ENCODE measurements at places on chromosomes 4 and X.

DNA sequence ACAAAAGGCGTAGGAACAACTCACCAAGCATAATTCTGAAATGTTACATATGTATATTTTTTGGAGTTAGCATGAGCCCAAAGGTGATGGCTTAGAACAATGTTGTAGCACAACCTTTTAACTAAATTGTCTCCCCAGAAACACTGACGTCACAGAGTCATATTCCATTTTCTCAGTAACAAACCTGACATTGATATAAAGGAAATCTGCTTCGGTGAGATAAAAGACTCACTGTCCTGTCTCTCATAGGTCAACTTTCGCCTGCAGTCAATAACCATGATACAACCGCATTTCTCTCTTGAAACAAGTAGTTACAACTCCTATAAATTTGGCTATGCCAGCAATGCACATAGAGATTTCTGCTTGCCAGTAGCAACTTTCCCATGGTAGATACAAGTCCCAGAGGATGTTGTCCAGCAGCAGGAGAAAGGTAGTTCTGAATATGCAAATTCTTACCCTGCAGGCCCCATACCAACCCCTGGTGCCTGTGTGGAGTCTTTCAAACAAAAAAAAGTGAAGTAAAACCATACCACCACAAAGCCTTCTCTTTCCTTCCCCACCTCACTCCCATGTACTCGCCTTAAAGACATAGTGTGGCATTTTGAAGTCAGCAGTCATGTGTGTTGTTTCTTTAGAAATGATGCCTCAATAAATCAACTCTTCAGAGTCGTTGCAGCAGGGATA lies 47.9 kb downstream of the MTM1 start:
- H3K4me3 ChIP-seq = no peak overlapping the region
- DNase-seq = no peak
- H3K4me1 ChIP-seq = peaks cover 4% of the 10 kb centered on the region

DNA sequence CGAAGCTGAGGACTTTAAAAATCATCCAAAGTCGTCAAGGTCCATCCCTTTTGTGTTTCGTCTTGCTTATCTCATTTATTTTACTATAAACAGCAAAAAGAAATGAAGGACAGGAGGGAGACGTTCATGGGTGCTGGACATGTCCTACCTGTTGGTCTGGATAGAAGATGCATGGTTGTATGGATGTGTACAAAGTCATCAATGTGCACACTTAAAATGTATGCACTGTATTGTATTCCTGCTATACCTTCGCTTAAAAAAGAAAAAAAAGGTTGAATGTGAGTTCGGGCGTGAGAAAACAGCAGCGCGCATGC lies 313 bp upstream of the BLOC1S4 start:
- peaks cover 2% of the 10 kb centered on the region for H3K4me1 ChIP-seq
- no peak for DNase-seq
- peak overlapping the region; percentile 88 for H3K4me3 ChIP-seq
- H3K36me3 ChIP-seq = peaks cover 3% of the 10 kb centered on the region

DNA sequence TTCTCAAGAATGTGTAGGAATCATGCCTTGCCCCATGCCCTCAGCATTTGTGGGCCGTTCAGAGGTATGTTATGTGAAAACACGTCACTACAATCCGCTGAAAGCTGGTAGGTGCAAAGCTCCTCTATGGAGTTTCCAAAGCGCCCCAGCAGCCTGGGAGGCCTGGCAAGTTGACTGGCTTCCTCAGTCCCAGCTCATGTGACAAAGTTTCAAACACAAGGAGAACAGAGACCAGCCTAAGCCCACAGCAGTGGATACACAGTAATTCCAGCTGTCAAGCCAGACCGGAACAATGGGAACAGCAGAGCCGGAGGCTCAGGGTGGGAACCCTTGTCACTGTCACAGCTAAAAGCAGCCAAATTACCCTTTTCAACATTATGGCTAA lies 33.5 kb downstream of the NAT8L start:
- DNase-seq = no peak
- no peak overlapping the region for H3K4me3 ChIP-seq
- peaks cover 2% of the 10 kb centered on the region for H3K36me3 ChIP-seq
- H3K27me3 ChIP-seq = no peaks in the 10 kb centered on the region
- H3K4me1 ChIP-seq = no peaks in the 10 kb centered on the region
- no peak overlapping the region for H3K27ac ChIP-seq

DNA sequence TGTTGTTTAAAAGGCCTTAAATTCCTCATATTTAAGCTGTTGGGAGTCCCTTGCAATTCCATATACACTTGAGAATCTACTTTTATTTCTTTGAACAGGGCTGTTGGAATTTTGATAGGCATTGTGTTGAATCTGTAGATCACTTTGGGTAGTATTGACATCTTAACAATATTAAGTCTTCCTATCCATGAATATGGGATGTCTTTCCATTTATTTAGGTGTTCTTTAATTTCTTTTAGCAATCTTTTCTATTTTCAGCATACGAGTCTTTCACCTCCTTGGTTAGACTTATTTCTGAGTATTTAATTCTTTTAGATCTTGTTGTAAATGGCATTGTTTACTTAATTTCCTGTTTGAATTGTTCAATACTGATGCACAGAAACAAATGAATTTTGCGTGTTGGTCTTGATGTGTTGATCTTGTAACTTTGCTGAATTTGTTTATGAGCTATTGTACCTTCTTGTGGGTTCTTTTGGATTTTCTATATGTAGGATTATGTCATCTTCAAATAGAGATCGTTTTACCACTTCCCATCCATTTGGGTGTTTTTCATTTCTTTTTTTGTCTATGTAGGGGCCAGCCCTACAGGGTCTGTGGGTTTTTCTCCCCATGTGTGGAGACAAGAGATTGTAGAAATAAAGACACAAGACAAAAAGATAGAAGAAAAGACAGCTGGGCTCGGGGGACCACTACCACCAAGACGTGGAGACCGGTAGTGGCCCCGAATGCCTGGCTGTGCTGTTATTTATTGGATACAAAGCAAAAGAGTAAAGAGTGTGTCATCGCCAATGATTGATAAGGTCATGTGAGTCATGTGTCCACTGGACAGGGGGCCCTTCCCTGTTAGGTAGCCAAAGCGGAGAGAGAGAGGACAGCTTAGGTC lies 18.2 kb upstream of the CTBP1 start:
- peaks cover 5% of the 10 kb centered on the region for H3K36me3 ChIP-seq
- no peak overlapping the region for H3K27ac ChIP-seq
- no peak for DNase-seq
- H3K4me3 ChIP-seq = no peak overlapping the region
- no peaks in the 10 kb centered on the region for H3K4me1 ChIP-seq

- H3K4me3 ChIP-seq = no peak overlapping the region
- H3K4me1 ChIP-seq = peaks cover 2% of the 10 kb centered on the region
- no peak for DNase-seq
- no peaks in the 10 kb centered on the region for H3K27me3 ChIP-seq
- H3K27ac ChIP-seq = no peak overlapping the region
These were observed 187.9 kb upstream of the PDE5A start for GRCh38 chr4:119816473-119816872.

DNA sequence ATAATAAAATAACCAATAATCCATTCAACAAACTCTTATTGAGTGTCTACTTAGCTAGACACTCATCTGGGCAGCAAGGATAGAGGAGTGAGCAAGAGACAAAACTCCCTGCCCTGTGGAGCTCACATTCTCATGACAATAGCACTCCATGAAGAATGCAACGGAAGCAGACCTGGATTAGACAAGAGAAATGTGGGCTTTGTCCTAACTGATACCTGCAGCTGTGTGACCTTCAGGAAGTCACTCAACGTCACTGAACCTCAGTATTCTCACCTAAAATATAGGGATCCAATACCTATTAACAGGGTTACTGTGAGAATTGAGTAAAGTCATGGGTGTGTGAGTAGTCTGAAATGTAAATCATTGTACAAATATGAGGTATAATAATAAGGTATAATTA lies 61.2 kb downstream of the NDNF start:
- H3K36me3 ChIP-seq = no peaks in the 10 kb centered on the region
- peak; percentile 41 for DNase-seq
- no peak overlapping the region for H3K27ac ChIP-seq
- no peaks in the 10 kb centered on the region for H3K27me3 ChIP-seq

- DNase-seq = no peak
- peaks cover 3% of the 10 kb centered on the region for H3K4me1 ChIP-seq
- no peak overlapping the region for H3K27ac ChIP-seq
- H3K36me3 ChIP-seq = peaks cover 10% of the 10 kb centered on the region
- no peak overlapping the region for H3K4me3 ChIP-seq
These were observed 5.0 kb downstream of the FAM114A1 start for GRCh38 chr4:38872620-38873019.

GRCh38 chr4:154998284-154998683 lies 210.2 kb upstream of the NPY2R start:
- peaks cover 2% of the 10 kb centered on the region for H3K27me3 ChIP-seq
- H3K4me3 ChIP-seq = no peak overlapping the region
- peaks cover 1% of the 10 kb centered on the region for H3K36me3 ChIP-seq

GRCh38 chrX:24215272-24215671 lies 65.7 kb downstream of the ZFX start:
- DNase-seq = no peak
- no peak overlapping the region for H3K4me3 ChIP-seq

DNA sequence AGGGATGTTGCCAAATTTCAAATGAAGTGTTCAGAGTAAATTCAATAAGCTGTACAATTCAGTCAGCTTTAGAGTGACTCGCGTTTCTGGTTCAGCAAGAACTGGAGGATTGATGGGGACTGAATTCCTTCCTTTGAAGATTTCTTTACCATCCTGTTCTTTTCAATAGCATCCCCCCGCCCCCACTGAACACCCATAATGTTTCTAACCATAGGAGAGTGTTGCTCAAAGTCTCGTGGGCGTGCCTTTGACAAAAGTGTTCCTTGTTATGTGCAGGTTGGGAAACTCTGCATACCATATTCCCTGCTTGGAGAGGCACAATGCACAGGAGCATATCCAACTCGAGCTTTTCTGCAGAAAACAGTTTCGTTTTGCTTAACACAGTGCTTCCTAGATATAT lies 323.5 kb upstream of the CASK start:
- no peak for DNase-seq
- H3K4me3 ChIP-seq = no peak overlapping the region
- H3K27ac ChIP-seq = no peak overlapping the region
- H3K36me3 ChIP-seq = no peaks in the 10 kb centered on the region
- no peaks in the 10 kb centered on the region for H3K27me3 ChIP-seq
- peaks cover 3% of the 10 kb centered on the region for H3K4me1 ChIP-seq

DNA sequence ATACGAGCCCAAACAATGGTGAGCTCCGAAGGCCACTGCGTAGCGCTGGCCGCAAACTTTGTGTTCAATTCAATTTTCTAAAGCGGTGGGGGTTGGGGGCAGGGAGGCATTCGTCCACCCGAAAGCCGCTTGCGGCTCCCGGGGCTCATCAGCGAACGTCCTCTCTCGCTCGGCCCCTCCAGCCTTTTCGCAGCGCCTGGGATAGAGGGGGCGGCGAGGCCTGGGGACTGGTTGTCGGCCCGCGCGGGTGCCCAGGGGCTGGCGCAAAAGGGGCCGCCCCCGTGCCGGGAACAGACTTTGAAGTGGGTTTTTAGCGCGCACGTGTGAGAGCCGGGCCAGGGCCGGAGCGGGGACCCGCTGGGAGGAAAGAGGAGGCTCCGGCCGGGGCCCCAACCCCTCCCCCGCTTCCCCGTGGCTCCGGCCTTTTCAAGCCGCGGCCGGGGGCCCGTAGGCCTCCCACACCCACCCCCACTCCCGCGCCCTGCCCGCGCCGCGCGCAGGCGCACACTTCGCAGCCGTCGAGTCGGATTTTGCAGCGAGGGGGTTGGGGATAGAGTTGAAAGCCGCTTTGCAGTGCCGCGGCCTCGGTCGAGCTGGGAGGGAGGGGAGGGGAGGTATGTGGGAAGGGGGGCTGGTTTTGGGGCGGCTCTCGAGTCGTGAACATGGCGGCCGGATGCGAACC lies 8.3 kb downstream of the ZIC3 start:
- H3K36me3 ChIP-seq = peaks cover 17% of the 10 kb centered on the region
- H3K27ac ChIP-seq = peak overlapping the region; percentile 94
- peaks cover 7% of the 10 kb centered on the region for H3K4me1 ChIP-seq
- peak overlapping the region; percentile 85 for H3K4me3 ChIP-seq
- no peak for DNase-seq

- no peak overlapping the region for H3K4me3 ChIP-seq
- H3K36me3 ChIP-seq = peaks cover 29% of the 10 kb centered on the region
- H3K4me1 ChIP-seq = no peaks in the 10 kb centered on the region
- DNase-seq = peak; percentile 49
- H3K27ac ChIP-seq = no peak overlapping the region
- H3K27me3 ChIP-seq = no peaks in the 10 kb centered on the region
These were observed 42.4 kb downstream of the DCUN1D4 start for GRCh38 chr4:51885363-51885762.

DNA sequence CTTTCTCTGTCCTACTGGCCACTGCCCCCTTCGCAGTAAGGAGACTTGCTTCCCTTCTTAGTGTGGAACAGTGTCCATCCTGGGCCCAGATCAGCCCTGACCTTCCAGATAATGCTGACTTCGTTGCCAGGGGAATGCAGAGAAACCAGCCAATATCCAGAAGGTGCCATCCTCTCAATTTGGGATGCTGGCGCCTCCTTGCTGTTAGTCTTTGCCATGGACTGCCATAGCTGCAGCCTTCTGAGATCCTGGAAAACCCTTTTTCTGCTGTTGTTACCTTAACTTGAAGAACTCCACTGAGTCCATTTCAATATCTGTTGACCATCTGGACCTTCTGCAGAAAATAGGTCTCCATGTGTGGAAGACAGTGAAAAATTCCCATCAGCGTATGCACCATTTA lies 21.8 kb downstream of the RAI2 start:
- H3K36me3 ChIP-seq = no peaks in the 10 kb centered on the region
- no peak for DNase-seq
- H3K4me1 ChIP-seq = no peaks in the 10 kb centered on the region
- no peak overlapping the region for H3K4me3 ChIP-seq
- no peaks in the 10 kb centered on the region for H3K27me3 ChIP-seq

DNA sequence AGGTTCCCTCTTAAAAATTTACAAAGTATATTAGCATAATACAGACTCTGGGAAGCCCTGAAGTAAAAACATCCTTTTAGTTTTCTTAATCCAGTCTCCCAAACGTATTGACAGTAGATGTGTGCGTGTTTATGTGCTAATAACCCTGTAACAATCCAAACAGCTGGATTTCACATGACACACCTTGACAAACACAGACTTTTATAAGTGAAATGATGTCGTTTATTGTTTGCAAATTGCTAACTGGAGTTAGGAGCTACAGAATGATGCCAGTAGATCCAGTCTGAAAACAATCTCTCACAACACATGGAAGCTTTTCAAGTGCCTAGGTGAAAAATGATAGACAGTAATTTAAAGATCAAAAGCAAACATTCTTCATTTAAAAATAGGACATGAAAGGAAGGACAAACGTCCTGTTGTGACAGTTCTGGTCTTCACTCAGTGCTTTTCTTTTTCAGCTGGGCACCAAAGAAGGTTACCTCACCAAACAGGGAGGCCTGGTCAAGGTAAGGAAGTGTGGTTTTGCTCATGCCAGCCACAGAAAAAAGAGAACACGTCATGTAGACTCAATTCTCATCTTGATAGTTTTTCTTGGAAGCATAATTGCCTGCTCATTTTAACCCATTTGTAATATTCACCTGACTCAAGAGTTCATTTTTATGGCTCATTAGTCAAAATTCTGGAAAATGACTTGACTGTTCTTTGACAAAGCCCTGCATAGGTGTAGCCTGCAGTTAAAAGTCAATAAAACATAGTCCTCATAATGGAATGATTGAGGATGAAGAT lies 32.9 kb downstream of the LAMTOR3 start:
- no peaks in the 10 kb centered on the region for H3K36me3 ChIP-seq
- no peaks in the 10 kb centered on the region for H3K4me1 ChIP-seq
- H3K4me3 ChIP-seq = no peak overlapping the region
- DNase-seq = no peak
- no peak overlapping the region for H3K27ac ChIP-seq
- H3K27me3 ChIP-seq = no peaks in the 10 kb centered on the region

GRCh38 chr4:52822972-52823701 lies 39.0 kb upstream of the RASL11B start:
- DNase-seq = no peak
- H3K27me3 ChIP-seq = no peaks in the 10 kb centered on the region
- no peak overlapping the region for H3K4me3 ChIP-seq
- no peak overlapping the region for H3K27ac ChIP-seq

All from H9 (cell line).